ENCODE measurements at places on chromosomes 2 and 18.

DNA sequence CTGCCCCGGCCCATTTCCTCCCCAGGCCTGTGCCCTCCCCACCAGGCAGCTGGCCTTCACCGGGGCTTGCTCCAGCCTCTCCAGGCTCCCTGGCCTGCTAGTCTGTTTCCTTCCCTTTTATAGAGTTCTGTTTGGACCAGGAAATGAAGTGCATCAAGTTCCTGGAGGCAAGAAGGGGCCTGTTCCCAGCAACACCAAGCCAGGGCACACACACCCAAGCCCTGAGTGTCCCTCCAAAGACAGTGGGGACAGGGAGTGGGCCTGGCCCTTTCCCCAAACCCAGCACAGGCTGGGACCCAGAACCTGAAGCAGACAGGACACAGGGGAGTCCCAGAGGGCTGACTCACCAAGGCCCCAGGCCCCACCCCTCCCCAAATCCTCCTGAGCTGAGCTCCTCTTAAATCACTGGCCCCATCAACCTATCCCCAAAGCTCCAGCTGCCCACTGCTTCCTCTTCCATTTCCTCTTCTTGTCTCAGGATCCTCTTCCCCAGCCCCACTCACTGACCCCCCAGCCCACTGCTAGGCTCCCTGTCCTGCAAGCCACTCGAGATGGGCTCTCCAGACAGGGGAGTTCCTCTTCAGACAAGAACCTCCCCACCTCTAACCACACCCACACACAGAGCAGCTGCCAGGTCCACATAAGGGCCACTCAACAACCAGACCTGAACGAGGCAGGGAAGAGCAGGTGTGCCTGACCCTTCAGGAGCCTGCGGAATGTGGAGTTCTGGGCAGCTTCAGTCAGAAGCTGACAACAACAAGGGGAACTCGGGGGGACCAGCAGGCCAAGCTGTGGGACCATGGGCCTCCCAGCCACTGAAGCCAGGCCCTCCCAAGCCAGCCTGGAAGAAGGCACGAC is 74.2 kb downstream of the TNS1 start:
- no peak for DNase-seq

DNA sequence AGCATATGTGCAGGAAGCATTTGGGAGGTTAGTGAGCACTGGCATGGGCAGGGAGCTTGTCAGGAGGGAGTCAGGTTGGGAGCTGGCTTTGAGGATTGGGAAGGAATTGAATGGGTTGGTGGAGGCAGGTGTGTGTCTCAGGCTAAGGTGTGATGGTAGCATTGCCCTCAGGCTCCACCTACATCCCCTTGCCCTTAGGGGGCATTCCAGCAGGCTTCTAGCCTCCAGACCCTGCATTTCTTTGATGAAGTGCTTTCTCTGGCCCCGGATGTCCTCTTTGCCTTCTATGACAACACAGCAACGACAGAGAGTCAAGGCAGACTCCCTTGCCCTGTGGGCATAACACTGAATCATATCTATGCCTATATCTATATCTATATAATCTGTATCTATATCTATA is 13.5 kb downstream of the RHBDD1 start:
- DNase-seq = no peak

- DNase-seq = no peak
Measured at GRCh38 chr2:154961676-154962075, 263.2 kb downstream of the KCNJ3 start.

- no peak for DNase-seq
Measured at GRCh38 chr2:211093743-211094303, 537.4 kb downstream of the CPS1 start.

DNA sequence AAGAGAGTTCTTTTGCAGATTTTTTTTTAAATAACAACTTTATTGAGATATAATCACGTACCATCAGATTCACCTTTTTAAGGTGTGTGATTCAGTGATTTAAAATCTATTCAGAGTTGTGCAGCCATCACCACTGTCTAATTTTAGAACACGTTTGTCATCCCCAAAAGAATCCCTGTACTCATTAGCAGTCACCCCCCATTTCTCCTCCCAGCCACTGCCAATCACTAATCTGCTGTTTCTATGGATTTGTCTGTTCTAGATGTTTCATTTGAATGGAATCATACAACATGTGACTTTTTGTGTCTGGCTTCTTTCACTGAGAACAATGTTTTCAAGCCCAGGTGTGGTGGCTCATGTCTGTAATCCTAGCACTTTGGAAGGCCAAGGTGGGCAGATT is 55.4 kb upstream of the RAPH1 start:
- DNase-seq = no peak

GRCh38 chr18:11587846-11588245 is 21.6 kb upstream of the SLC35G4 start:
- DNase-seq = no peak

DNA sequence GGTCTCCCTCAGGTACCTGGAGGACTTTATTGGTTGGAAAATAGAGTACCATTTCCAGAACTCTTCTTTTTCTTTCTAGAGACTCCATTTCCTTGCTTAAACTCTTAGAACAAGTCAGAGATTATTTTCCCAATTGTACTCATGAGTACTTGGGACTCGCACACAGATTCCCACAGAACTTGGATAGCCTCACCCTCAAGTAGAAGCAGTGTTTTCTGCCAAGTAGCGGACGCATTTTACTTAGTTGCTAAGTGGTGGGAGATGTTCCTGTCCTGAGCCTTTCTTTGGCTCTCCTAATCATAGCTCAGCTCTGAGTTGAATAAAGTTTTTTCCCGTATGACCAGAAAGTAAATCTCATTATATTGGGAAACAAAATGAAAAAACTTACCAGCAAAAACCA is 17.2 kb downstream of the SLC30A3 start:
- DNase-seq = no peak

DNA sequence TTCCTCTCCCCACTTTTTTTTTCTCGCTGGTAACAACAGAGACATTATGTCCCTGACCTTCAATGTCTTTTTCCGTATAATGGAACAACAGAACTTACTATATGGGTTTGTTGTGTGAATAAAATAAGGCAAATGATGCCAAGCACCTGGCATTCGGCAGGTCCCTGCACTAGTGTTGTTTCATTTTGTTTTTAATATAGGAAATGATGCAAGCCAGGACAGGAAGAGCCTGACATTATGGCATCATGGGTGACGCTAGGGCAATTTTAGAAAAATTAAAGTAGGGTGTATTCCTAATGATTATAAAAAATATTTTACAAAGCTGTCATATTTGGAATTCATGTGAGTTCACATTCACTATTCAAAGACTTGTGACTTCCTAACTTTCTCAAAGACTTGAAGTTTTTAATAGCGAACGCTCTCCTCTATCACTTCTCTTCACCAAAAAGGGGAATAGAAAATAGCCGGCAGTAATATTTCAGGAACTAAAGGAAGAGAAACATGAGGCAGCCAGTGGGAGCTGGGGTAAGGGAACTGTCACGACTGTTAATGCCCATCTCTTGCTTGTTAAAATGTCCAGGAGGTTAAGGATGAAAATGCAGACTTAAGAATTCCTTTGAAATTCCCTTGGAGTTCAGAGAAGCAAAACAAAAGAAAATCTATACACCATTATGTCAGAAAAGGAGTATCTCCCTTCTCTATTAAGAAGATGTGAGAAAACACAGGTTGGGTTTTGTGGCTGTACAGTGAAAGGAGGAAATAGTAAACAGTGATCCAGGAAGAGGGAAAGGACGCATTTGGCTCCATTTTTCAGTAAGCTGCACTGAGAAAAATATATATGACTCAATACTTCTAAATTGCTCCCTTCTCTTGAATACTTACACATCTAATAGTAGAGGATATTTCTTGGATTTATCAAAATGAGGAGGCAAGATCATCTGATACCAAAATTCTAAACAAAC is 60.2 kb downstream of the DPP4 start:
- DNase-seq = no peak

GRCh38 chr18:35118641-35119040 is 77.4 kb downstream of the MAPRE2 start:
- DNase-seq = no peak

GRCh38 chr2:201642579-201643215 is 606 bp downstream of the TMEM237 start:
- peak; percentile 76 for DNase-seq

- no peak for DNase-seq
Measured at GRCh38 chr2:124112966-124113365, 87.9 kb downstream of the CNTNAP5 start.

DNA sequence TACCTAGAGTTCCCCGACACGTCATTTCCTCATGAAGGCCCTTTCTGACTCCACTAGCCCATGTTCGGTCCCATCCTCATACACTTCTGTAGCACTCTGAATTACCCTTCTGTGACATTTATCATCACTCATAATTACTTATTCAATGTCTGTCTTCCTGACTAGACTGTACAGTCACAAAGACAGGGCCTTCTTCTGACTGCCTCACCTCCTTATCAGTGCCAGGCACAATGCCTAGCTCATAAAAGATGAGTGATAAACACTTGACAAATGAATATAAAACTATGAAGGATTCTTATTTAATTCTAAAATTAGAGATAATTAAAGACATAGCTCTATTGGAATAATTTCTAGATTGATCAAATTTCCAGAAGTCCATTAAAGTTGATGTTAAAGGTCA is 1.4 kb upstream of the UBXN4 start:
- DNase-seq = no peak

GRCh38 chr2:231545105-231545902 is 15.1 kb upstream of the NMUR1 start:
- DNase-seq = peak; percentile 25

- no peak for DNase-seq
Measured at GRCh38 chr18:35934891-35935290, 37.6 kb upstream of the RMP24 start.

DNA sequence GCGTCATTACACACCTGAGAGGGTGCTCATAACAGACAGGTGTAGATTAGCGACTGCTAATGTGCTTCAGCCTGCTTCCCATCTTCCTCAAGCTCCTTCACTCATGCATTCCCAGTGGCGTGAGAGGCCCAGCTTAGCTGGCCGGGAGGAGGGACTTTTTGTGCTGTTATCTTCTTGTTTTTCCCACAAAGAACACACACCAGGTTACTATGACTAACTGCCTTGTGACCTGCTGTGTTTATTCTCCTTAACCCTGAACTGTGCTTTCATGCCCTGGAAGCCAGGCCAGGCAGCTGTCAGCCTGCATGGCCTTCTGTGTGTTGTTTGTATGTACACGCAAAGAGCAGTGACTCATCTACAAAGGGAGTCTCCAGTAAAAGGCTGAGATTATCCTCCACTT is 143.8 kb downstream of the PIEZO2 start:
- DNase-seq = no peak

DNA sequence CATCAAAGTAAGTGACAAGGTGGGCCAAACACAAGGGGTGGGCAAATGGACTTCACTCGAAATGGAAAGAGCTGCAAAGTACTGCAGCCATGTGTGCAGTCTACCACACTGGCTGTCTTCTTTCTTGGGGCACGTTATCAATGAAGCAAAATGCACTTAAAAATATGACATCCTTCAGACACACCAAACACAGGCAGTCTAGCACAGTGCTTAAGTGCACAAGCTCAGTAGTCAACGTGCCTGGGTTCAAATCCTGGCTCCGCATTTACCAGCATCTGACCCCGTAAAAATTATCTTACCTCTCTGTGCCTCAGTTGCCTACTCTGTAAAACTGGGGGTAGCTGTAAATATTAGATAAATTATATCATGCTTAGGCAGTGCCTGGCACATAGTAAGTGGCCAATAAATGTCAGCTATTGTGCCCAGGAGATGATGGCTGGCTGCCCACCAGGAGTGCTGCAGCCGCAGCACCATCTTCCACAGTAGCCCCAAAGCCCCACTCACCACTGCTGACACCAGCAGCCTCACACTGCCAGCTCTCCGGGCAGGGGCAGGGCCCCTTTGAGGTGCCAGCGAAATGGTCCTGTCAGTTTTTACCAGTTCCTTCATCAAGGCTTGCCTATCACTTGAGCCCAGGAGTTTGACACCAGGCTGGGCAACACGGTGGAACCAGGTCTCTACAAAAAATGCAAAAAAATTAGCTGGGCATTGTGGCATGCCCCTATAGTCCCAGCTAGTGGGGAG is 121.8 kb upstream of the SLC1A4 start:
- no peak for DNase-seq

DNA sequence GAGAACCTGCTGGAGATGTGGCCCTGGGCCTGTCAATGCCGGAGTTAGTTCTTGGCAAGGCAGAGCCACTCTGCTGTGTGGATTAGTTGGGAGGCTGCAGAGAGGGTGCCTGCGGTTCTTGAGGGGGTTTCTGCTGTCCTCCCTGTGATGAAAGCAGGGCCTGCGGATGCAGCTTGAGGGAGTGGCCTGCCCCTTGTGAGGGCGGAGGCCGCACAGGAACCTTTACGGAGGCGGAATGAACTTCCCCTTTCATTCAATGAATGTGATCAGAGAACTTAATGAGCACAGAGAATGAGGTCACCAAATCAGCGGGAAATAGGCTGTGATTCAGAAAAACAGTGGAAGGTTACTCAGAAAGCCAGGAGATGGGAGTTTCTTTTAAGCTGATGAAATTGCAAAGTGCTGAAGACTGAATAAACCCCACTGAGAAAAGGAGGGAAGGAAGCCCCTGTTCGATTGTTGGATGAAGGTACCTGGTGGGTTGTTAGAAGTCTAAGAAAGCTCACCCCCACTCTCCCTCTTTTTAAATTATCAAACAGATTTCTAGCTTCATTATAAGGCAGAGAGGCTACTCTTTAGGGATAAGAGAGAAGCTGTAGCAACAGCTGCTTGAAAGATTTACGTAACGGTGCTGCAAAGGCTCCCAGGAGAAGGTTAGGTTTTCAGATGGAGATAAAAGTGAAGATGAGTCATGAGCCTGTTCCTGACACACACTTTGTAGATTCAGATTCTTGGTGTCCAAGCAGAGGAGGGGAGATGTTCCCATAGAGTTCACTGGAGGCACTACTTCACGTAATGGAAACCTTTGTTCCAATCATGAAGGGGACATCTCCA is 47.4 kb downstream of the VWA3B start:
- DNase-seq = no peak

GRCh38 chr2:210198326-210198725 is 26.9 kb downstream of the ACADL start:
- DNase-seq = no peak

- no peak for DNase-seq
Measured at GRCh38 chr2:104826016-104826415, 27.9 kb upstream of the POU3F3 start.

- no peak for DNase-seq
Measured at GRCh38 chr18:35303610-35304009, 13.6 kb upstream of the ZSCAN30 start.

GRCh38 chr2:233421091-233421816 is 67.0 kb downstream of the DGKD start:
- no peak for DNase-seq

GRCh38 chr2:75986617-75987016 is 275.9 kb upstream of the GCFC2 start:
- DNase-seq = no peak

- no peak for DNase-seq
Measured at GRCh38 chr2:85976106-85976920, 87.5 kb upstream of the ST3GAL5 start.

GRCh38 chr2:107384422-107384821 is 442.3 kb upstream of the RGPD4 start:
- no peak for DNase-seq

DNA sequence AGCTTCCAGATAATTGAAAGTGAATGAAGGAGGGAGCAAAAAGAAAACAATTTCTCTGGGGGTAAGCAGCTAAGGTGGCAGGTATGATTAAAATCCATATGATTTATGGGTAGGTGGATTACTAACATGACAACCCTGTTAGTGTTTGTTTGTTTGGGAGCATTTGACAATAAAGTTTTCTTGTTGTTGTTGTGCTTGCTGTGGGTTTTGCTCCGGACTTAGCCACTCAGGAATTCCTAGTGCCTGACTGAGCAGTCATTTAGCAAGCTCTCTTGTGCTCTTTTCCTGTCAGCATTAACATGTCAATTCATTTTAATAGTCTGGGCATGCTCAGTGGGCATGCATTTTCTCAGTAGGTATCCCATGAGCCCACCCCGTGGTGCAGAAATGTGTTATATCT is 674.8 kb upstream of the ZEB2 start:
- no peak for DNase-seq
